Prostate gland (tissue), 2 donors: ENCODE measurements at places on chromosomes 1 and 21.

DNA sequence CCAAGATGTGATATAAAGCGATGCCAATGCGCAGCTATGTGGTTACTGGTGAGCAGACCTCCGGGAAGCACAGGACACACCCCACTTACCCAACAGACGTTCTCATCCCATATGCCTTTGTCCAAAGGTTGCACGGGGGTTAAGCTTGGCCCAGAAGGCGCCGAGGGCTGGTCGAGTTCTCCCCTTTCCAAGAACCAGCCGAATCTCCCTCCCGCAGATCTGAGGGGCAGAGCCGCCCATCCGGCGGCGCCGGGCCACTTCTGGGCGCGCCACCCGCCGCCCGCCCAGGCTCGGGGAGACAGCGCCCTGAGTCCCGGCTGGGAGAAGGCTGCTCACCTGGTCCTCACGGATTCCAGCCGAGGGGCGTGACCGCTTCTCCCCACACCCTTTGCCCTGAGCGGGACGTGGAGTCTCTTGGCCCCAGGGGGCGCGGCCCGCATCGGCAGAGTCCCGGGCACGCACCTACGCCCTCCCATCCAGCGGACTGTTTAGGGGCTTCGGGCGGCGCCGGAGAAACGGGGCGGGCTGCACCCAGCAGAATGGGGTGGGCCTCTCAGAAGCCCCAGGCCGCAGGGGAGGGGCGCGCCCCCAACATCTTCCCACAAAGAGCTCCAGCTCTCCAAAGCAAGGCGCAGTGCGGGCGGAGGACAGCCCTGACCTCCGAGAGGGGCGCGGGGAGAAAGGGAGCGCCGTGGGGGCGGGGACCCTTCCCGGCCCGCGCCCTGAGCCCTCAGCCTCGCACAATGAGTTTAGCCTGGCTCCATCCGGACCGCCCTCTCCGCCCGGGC is 615 bp downstream of the GPR161 start:
- no peak for DNase-seq

GRCh38 chr1:14375226-14375625 is 223.3 kb upstream of the KAZN start:
- no peak for DNase-seq

GRCh38 chr1:221451741-221452140 is 290.1 kb downstream of the DUSP10 start:
- DNase-seq, result no peak

DNA sequence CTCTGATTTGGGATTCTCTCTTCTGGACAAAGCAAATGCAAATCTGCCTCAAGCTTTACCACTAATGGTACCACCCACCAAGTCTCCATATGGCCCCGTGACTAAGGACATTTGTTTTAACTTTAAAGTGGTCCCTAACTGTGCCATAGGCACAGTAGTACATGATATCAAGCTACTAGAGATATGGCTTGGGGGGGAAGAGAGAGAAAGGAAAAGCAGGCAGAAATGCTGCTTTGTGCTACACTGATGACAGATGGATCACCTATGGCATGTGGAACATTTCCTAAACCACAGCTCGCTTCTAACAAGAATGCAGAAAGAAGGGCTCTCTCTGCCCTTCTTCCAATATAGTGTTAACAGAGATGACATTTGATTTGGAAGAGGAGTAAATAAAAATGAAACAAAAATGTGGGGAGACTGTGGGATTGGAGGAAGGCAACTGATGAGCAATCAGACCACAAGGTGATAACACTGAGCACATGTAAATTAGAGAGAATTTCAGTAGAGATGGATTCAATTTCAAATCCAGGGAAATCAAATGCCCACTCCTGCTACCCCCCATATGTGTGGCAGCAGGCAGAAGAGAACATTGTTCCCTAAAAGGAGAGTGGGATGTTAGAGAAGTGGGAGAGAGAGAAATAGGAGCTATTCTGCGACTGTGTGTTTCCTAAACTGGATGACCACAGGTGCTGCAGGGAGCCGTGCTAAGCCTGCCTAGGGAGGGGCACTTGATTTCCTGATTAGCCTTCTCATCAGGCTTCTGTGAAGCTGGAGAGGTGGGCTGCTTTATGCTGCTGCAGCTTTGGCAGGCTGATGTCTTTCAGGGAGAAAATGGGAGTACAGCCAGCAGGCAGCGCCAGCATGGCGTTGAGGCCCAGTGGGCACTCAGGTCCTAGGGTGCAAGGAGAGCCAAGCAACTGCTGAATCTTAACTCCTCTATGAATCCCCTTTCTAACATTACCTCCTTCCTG is 75.3 kb downstream of the ZNF648 start:
- DNase-seq, result no peak

GRCh38 chr1:41891199-41891896 is 27.4 kb downstream of the HIVEP3 start:
- DNase-seq, result no peak

GRCh38 chr1:153957744-153958110 is 685 bp downstream of the CRTC2 start:
- no peak for DNase-seq

DNA sequence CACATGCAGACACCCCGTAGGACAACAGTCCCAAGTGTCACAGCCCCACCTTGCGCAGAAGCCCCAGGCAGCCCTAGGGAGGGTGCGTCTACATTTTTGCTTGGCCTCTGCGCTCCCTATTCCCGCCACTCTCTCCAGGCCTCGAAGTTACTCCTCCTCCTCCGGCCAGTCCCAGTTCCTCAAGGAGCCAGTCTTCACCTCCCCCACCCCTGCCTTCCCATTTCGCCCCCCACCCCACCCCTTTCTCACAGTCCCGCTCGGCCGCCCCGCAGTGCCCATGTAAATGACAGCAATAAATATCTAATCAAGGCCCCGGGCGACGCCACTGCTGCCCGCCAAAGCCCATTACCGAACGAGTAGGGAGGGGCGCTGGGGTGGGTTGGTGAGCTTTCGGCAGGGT is 3.2 kb downstream of the DMBX1 start:
- DNase-seq, result no peak

- DNase-seq, result no peak
These were observed 127.3 kb downstream of the CAMTA1 start for GRCh38 chr1:6912518-6912917.

DNA sequence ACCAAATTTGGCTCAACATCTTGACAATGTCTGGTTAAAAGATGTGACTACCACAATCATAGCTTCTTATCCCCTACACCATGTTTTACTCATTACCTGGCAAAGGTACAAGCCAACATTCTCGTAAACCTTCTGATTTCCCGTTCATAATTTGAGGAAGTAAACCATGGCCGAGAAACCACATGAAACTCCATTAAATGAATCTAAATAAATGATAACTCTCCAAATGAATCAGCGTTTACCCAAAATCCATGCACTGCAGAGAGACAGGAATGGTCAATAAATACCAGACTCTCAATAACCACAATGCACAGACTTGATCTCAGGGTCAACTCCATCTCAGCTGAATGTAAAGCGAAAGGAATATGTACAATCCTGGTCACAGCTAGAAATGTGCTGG is 125.2 kb downstream of the TYW3 start:
- no peak for DNase-seq

GRCh38 chr1:159429074-159429861 is 2.7 kb upstream of the OR10J4 start:
- no peak for DNase-seq

GRCh38 chr1:46465981-46466476 is 23.6 kb upstream of the DMBX1 start:
- no peak for DNase-seq

- no peak for DNase-seq
These were observed 123.1 kb upstream of the PTGFR start for GRCh38 chr1:78367700-78368099.

DNA sequence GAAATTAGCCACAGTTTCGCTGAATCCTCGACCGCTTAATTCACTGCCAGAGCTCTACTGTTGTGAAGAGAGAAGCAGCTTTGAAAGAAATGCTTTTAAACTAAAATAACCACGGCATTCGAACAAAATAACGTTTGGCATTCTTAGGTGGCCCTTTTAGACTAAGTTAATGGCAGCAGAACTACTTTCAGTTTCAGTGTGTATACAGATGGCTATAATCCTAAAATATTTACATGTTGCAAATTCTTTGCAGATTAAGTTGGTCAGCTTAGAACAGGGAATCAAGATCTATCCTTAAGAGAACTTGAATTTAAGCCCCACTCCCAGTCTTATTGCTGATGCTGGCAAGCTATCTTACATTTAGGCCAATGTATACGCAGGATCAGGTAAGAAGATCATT is 62.7 kb downstream of the ADSS2 start:
- no peak for DNase-seq

DNA sequence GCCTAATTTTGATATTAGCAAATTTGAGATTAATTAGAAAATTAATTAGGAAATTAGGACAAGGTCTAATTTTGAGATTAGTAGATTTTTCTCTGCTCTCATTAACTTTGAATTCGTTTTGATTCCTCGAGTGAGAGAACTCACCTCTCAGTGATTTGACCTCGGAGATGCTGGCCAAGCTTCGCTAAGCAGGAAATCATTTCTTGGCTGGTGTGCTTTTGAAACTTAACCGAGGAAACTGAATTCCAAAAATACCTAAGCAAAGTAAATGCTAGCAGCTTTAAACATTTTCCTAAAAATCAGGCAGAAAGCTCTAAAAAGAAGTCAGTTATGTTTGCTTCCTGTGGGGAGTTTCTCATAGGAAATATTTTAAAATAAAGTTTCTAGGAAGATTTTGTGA is 34.9 kb downstream of the CDC14A start:
- no peak for DNase-seq

DNA sequence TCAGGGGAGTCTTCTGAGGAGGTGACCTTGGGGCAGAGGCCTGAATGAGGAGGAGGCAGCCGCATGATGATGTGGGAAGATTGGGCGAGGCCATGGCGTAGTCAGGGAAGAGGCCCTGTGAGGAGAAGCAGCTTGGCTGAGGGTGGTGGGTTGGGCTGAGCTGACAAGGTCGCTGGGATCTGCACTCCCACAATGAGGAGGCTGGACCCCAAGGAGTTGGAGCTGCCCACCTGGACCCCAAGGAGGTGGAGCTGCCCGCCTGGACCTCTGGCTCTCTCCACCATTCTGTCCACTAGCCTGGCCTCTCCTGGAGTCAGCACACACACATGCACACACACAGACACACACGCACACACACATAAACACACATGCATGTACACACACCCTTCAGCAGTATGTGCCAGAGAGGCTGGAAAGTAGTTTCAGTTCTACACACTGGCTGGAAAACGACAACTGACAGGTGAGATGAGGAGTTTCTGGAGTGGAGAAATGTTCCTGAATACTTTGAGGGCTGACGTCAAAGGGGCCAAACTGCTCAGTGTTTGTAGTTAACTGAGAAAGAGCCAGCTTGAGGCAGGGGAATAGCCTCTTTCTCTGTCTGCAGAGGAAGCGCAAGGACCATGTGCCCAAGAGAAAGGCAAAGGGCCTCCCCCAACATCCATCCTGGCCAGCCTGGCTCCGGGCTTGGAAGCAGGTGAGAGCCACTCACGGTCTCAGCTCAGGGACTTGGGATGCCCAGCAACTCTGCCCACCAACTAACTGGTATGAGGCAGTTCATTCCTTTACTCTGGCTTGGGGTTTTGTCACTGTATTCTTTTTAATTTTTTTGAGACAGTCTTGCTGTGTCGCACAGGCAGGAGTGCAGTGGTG is 7.1 kb downstream of the SMPDL3B start:
- DNase-seq, result no peak

- no peak for DNase-seq
These were observed 46.1 kb downstream of the APP start for GRCh38 chr21:26124421-26124833.

DNA sequence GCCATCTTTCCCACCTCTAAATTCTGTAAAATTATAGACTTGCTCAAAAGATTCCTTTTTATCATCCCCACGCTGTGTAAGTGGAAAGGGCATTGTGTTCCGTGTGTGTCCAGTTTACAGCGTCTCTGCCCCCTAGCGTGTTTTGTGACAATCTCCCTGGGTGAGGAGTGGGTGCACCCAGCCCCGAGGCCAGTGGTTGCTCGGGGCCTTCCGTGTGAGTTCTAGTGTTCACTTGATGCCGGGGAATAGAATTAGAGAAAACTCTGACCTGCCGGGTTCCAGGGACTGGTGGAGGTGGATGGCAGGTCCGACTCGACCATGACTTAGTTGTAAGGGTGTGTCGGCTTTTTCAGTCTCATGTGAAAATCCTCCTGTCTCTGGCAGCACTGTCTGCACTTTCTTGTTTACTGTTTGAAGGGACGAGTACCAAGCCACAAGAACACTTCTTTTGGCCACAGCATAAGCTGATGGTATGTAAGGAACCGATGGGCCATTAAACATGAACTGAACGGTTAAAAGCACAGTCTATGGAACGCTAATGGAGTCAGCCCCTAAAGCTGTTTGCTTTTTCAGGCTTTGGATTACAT is 61.9 kb downstream of the POFUT2 start:
- peak; percentile 58 for DNase-seq

DNA sequence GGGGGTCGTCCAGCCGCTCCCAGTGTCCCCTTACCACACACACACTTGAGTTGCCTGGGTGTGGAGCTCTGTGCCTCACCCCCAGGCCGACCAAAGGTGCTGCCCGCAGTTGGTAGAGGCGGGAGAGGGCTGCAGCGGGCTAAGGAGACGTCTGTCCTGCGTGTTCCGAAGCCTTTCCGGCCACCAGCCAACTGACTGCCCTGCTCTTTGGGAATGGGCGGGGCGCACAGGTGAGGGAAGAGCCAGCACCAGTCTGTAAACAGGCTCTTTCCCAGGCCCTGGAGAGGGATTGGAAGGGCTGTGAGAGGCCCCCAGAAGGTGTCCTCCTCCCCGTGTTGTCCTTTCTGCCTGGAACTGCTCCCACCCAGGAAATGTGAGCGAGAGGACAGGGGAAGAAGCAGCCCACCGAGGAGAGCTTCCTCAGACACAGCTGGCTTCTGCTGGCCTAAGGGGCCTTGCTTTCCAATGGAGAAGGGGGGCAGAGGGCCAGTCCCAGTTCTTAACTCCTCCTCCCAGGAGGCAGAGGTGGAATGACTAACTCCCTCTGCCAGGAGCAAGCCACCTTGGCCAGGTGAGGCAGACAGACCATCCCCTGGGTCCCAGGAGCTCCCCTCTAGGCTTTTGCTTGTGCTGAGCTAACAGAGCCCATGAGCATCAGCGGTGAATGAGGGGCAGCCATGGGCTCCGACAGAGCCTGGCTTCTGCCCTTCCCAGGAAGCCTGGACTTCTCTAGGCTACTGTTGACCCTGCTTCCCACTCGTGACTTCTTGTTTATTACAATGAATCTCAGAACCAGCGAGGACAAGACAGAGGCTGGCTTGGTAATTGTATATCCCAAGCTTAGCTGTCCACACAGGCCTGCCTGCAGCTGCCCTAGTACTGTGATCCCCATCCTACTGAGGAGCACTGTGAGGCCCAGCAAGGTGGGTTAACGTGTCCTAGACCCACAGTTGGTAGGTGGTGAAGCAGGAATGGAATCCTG is 158.1 kb upstream of the COA6 start:
- peak; percentile 74 for DNase-seq

DNA sequence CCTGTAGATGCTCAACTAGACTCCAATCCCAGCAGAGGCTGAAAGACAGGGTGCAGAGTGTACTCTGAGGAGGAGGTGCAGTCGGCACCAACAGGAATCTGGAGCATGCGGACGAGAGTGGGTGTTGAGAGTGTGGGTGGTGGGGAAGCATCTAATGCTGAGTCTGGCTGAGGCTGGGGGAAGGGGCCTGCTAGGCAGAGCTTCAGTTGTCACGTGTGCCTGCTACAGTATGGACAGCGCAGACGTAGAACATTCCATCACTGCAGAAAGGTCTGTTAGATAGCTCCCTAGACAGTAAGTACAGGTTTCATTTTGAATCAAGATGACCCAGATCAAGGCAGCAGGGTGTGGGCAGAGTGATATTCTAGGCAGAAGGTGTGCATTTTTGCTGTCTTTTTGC is 23.1 kb downstream of the SNAP47 start:
- DNase-seq, result no peak
